SW 1271 (cell line): ENCODE measurements at places on chromosomes 11 and 22.

GRCh38 chr11:5348551-5349194 is 2.6 kb upstream of the OR51B6 start:
- DNase-seq = no peak

DNA sequence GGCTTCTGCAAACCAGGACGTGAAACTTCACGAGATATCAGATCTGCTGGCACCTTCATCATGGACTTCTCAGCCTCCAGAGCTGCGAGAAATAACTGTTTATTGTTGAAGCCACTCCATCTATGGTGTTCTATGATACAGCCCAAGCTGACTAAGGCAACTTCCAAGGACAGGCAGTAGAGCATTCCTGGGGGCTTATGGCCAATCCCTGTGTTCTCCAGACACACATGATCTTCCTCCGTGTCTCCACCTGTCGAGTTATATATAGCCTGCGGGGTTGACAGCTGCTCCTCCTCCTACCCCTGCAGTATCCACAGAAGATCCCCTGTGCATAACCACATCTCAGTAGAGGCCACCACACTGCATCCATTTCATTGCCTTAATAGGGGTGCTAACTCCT is 11.0 kb downstream of the TP53AIP1 start:
- no peak for DNase-seq

DNA sequence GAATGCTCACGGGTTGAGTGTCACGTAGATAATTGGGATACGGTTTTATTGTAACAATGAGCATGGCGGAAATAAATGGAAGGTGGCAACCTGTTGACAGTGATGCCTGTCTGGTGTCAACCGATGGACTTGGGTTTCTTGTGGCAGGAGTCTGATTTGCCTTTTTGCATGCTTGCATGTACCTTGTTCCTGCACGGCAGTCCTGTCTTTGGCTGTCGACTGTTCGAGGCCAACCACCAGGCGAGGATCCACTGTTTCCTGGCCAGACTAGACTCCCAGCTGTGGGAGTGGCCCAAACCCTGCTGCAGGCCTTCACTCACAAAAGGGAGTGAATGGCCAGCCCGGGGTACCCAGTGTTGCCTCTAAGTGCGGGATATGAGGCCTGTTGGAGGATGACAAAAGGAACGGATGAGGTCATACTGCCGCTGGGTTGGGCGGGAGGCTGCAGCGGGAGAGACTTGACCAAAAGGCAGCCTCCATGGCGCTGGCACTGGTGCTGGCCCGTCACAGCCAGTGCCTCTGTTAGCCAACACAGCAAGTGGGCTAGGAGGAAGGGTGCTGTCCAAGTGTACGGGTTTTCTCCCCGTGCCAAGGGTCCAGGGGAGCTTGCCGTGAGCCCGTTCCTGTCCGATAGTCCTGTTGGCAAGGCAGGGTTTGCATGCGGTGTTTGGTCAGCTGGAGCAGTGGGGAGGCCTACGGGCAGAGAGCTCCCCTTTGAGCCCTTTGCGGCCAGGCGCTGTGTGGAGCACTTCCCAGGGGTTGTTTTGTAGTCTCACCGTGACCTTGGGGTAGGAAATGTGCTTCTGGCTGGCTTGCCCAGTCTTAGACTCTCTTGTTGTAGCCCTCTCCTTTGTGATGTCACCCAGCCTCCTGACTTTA is 974 bp downstream of the DGCR8 start:
- no peak for DNase-seq

DNA sequence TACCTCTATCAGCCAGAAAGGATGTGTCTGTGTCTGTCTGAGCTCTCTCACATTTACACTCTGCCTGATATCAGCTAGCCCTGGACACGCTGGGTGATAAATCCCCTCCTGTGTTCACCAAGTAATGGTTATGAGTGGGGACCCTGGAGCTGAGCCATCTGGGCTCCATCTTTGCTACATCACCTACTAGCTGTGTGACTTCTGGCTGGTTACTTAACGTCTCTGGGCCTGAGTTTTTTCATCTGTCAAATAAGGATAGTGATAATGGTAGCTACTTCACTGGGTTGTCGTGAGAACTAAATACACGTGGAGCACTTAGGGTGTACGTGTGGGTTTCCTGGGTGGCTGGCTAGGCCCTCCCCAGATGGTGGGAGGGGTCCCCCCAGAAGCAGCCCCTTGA is 22.9 kb downstream of the UQCR10 start:
- no peak for DNase-seq

GRCh38 chr11:65493367-65494176 is 5.3 kb upstream of the MALAT1 start:
- peak; percentile 71 for DNase-seq

GRCh38 chr11:86930957-86931547 is 24.1 kb downstream of the FZD4 start:
- DNase-seq = no peak

GRCh38 chr22:44532552-44532951 is 34.5 kb upstream of the RTL6 start:
- no peak for DNase-seq

DNA sequence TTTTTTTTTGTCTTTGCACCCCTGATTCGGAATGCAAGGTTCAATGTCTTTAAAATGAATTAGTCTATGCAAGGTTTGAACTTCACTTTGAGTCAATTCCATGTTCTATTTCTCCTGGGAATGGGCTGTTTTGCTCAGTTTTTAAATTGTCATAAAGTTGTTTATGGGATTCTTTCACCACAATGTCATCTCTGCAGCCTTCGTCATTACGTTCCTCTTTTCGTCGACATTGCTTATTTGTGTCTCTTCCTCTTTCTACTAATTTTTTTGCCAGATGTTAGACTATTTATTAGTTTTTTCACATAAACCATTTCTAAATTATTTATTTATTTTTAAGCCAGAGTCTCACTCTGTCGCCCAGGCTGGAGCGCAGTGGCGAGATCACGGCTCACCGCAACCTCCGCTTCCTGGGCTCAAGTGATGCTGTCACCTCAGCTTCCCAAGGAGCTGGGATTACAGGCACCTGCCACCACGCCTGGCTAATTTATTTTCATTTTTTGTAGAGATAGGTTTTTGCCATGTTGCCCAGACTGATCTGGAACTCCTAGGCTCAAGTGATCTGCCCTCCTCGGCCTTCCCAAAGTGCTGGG is 7.1 kb upstream of the TNNT3 start:
- DNase-seq = no peak

DNA sequence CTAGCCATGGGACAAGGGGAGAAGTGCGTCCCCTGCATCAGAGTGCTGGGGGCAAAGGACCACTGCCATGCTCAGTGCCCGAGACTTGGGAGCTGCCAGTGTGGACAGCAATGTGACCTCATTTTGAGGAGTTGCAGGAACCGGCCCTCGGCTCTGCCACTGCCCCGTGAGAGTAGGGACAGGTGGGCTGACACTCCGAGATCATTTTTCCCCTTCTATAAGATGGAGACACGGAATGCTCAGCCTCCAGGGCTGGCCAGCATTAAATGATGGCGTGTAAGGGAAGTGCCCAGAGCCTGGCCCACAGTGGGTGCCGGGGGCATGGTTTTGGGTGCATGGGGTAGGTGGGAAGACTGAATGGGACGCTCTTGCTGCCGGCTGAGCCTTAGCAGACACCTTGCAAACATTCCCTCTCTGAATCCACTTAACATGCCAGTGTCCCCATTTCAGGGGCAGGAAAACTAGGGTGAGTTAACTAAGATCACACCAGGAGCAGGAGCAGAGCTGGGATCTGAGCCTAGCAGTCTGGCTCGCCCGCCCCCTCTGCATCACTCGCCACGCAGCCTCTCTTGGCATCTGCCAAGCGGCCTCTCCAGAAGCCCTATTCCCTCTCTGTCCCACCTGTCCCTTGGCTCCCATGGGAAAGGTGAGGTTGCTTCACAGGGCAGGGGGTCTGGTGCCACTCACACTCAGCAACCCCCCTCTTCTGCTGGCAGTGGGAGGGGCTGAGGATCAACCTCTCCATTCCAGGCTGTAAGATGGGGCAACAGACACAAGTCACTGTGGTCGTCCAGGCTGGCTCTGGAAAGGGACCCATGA is 13.6 kb downstream of the NPTXR start:
- DNase-seq = no peak

GRCh38 chr22:25540908-25541660 is 23.4 kb upstream of the GRK3 start:
- no peak for DNase-seq

DNA sequence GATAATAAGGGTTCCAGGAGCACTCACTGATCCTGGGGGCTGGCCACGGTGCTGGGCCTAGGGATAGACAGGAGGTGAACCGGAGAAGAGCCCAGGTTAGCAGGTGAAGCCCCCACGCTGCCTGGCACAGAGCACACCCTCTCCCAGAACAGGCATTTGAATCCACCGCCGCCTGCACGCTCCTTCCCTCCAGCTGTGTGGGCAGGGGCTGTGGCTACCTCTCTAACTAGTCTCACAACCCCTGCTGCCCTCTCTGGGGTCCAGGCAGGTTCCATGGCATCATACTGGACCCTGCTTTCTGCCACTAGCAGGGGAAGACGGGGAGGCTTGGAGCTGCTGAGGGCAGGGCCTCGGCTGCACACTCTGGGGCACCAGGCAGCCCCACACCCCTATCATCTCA is 358.0 kb downstream of the CTTN start:
- DNase-seq = no peak

GRCh38 chr22:38967451-38968450 is 10.3 kb downstream of the APOBEC3A start:
- DNase-seq = no peak

GRCh38 chr11:30478923-30479322 is 107.2 kb downstream of the MPPED2 start:
- DNase-seq = no peak

DNA sequence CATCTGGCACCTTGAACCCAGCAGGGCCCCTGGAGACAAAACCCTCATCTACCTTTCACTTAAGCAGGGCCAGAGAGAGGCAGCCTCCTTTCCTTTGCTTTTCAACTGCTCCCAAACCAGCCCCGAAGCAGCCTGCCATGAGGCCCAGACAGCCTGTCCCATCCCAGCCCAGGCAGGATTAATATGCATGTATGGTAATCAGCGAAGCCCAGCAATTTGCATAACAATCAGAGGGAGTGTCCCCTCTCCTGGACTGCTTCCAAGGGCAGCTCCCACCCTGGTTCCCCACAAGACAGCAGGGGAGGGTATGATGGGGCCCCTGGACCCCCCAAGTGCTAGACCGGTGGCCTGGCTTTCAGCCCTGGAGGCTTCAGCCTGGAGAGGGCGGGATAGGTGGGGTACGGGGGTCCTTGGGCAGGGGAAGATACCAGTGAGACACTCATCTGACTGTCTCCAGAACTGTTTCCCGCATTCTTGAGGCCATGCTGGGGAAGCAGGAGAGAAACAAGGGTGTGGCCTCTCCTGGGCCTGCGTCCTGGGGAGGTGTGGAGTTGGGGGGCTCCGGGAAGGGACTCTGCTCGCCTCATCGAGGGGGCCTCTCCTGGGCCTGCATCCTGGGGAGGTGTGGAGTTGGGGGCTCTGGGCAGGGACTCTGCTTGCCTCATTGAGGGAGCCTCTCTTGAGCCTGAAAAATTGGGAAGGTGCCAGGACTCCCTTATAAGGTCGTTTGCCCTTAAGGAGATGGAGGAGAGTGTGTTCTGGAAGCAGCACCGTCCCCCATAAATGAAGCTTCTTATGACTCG is 93.2 kb upstream of the PRR5 start:
- no peak for DNase-seq

DNA sequence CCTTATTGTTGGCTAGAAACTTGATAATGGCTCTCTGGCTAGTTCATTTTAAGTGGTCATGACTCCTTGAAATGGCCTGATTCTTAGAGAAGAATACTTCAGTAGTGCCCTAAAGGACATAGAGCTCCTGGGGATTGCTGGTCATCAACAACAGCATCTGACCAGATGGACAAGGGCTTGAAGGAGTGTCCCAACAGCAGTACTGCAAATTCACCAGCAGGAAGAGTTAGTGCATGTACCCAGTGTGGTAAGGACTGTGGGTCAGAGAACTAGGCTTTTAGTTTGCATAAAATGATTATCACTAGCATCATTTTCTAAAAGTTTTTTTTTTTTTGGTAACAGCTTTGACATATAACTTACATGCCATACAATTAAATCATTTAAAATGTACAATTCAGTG is 39.5 kb upstream of the CUL5 start:
- DNase-seq = no peak
